ENCODE measurements at places on chromosomes 3 and 15.

DNA sequence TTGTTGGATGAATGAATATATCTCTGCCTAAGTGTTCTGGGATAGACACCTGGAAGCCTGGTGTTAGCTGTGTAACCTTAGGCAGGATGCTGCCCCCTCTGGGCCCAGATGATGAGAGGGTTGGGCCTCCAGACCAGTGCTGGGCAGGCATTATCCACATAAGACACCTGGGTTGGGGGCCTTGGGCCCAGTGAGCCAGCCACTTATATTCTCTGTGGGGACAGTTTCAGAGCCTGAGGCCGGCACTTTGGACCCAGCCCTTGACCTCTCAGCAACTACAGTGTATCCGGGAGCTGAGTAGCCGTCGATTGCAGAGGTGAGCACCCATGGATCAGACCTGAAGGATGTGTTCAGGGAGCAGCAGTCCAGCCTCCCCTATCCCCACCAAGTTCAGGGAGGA, 2.2 kb downstream of the HEMK1 start:
- no peak for DNase-seq

DNA sequence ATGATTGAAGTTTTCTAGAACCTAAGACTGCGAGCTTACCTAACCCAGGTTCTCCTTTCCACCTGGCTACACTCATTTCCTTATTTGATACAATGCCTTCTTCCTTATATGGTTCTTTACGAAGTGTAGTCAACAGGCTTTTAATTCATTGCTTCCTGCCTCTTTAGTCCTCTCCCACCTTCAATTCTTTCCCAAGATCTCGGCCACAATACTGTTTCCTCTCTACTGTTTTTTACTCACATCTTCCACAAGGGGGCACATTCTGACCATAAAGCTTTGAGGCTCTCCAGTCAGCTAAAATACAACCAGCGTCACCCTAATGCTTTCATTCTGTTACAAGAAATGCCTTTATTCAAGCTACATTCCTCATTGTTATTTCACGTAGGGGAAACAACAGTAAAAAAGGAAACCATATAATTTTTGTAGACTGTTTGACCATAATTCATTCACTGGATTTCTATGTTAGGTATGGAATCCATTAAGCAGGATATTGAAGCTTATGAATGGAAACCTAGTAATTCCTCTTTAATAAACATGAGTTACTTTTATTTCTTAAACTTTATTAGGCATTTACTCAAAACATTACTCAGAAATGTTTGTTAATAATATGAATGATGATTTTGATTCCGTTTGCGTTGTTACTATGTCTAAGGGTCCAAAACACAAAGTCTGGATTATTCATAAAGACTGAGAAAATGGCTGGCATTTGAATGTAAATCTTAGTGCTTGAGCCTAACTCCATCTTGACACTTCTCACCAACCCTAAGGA, 29.5 kb upstream of the VEPH1 start:
- peak; percentile 0 for DNase-seq

- DNase-seq = no peak
These were observed 158.6 kb upstream of the KBTBD8 start for GRCh38 chr3:66839508-66839907.

GRCh38 chr3:12707449-12707848, 43.5 kb upstream of the RAF1 start:
- DNase-seq = no peak

DNA sequence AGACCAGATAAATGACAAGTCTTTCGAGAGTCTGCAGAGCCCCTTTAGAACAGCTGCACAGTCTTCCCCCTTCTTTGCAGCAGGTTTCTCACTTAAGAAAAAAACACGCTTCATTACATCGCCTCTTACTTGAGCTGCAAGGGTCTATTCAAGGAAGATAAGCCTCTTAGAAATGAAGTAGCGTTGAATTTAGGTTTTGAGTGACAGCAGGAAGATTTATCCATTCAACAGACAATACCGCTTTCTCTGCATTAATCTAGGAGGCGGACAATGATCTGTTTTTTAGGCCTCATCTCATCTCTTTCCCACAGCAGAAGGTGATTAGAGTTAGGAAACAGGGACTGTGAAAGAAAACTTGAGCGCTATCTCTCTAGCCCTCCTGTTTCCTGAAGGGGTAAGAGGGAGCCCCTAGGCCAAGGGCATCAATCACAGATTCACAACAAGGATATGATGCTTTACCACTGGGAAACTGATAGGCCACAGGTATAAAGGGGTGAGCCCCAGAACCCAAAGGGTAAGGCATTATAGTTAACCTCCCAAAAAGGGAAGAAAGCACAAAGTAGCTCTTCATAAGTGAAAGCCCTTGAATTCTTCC, 84.3 kb downstream of the MECOM start:
- no peak for DNase-seq

GRCh38 chr3:156606729-156607128, 51.8 kb upstream of the SSR3 start:
- DNase-seq = no peak

DNA sequence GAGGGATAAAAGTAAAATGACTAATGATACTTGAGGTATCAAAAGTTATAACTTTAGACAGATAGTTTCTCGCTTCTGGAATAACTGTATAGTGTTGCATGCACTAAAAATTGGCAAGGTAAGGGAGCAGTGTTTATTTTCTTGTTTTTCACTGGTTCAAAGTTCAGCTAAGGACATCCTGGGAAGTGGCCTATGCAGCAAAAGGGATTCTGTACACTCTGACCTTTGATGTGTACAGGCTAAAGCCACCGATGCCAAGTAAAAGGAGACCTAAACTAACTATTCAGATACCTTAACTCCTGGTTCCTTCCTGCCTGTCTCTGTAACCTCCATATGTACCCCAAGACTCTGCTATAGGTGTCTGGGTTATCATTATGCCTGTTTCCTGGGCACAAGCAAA, 1.7 kb downstream of the FBXO40 start:
- DNase-seq = no peak

DNA sequence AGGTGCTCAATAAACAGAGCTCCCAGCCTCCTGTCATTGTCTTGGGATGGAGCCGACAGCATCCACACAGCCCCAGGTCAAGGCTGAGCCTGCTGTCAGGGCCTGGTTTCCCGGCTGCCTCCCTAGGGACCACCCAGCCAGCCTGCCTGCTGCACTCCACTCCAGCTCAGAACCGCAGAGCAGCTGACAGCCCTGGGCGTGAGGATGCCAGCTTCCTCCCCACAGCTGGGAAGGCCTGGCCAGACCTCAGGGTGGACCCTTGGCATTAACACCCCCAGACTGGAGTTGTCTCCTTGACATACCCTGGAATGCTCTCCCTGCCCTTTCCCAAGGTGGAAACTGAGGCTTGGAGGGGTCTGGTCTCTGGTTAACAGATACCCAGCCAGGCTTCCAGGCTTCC, 112.0 kb downstream of the WNT7A start:
- DNase-seq = no peak

- DNase-seq = no peak
These were observed 73.2 kb downstream of the TBC1D2B start for GRCh38 chr15:78004222-78004727.

- DNase-seq = no peak
These were observed 68.3 kb upstream of the NEO1 start for GRCh38 chr15:72983801-72984545.

DNA sequence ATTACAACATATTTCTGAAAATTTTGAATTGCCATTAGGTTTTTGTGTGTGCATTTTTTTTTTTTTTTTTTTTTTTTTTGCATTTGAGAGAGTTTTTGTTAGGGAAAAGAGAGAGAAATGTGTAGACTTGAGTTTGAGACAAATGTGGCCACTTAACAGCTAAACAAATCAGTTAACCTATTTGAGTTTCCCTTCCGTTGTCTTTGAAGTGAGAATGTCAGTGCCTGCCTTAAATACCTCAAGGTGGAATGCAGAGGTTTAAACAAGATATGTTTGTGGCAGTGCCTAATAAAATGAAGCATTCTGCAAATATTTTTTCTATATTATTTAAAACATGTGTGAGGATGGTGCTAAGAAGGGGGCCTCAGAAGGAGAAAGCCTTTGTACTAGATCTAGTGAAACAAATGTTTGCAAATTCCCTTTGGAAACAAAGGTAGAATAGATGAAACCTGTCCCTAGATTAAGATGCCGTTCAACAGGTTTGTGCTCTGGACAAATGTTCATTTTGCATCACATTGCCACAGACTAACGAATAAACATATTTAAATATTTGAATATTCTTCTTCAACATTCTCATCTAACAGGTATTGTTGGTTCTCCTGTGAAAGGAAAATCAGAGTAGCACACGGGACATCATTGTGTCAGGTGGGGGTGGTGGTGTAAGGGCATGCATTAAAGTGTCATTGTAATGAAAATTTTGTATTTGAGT, 80.7 kb downstream of the SATB1 start:
- peak; percentile 23 for DNase-seq

DNA sequence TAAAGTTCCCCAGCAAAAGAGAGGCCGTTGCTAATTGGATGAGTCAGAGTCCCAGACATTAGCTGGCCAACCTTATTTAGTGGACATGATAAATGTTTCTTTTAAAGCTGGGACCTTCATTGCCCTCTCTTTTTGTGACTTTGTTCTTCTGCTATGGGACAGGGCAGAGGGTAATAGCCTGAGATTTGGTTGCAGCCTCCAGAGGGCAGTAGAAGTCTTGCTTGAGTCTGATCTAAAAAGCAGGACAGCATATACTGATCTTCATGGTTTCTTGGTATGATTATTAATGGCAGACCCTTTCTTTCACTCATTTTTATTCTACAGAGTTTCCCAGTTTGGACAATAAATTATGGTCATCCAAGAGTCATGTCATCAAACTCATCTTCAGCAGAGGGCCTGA, 25.1 kb upstream of the ZKSCAN7 start:
- no peak for DNase-seq

GRCh38 chr15:25431836-25432561, 6.8 kb downstream of the UBE3A start:
- no peak for DNase-seq

GRCh38 chr15:63384906-63385305, 3.3 kb upstream of the CA12 start:
- no peak for DNase-seq

DNA sequence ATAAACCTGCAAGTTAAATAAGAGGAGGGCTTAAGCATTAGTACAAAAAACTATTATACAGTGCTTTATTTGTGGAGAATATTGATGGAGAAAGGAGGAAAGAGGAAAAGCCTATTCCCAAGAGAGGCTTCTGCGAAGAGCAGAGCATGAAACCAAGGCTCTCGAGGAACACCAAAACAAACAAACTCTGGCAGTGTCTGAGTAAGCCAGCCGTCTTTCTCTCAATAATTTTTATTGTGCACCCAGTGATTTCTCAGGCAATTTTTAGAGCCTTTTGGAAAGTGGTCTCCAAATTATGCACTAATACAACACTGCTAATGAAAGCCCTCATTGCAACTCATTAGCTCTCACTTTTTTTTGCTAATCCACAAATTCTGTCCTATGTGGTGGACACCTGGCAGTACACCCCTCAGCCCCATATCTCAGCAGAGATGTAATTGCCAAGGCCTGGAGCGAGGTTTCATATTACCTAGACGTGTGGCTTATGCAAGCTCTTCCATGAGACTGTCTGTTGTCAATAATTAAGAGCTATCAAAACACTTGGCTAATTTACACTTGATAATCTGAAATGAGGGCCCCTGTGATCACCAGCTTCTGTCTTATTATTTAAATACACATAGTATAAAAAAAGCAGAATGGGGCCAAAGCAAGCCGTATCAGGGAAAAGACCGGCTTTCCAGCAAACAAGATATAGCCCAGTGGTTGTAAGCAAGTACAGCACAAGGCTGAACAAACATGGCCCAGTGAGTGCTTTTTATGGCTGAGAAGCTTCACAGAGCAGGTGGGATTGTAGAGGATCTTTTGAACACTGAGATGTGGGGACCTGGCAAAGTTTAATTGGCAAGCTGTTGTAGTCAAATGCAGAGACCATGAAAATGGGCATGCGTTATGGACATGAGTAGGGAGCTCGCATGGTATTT, 216.9 kb downstream of the ROBO2 start:
- no peak for DNase-seq

DNA sequence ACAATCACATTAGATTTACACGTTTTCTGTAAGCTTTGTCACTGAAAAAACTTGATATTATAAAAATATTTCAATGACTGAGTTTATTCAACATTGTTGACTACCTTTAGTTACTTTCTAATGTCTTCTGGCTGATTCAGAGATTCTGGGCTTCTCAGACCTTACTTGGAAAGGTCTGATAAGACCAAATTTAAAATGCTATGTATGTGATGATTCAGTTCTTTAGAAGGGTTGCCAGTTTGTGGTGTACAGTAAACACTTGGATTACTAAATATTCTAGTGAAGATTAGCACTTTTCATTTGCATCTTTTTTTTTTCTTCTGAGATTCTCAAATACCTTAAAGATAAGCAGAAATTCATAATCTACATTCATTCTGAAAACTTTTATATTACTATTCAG, 49.8 kb downstream of the SGO1 start:
- DNase-seq = no peak

GRCh38 chr3:123524981-123525380, 59.9 kb downstream of the HACD2 start:
- no peak for DNase-seq

All from stimulated activated naive CD4-positive, alpha-beta T cell (primary cell).